Stimulated activated CD4-positive, alpha-beta T cell treated with anti-CD3 and anti-CD28 coated beads, Interleukin-15, amount 100 ng/mL, for 48 hours (primary cell): ENCODE measurements at places on chromosomes 5 and 9.

GRCh38 chr9:131204285-131204684, 72.0 kb downstream of the FAM78A start:
- DNase-seq, result no peak

- no peak for DNase-seq
Measured at GRCh38 chr5:72653586-72653985, 146.4 kb upstream of the ZNF366 start.

DNA sequence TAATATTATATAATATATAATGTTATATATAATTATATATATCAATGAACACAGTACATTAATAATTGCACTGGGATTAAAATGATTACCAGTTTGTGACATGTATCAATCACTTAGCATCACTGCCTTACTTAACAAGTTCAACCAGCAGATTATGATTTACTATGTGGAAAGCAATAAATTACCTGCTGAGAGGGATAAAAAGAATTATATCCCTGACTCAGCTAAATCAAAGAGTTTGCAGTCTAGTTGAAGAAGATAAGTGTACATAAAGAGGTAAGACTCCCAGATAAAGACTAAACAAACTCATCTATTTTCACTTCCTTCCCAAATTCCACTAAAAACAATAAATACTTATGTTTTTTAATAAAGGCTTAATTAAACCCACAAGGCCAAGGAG, 11.2 kb downstream of the PLAA start:
- DNase-seq, result no peak

GRCh38 chr9:107039542-107039941, 176.6 kb downstream of the ZNF462 start:
- no peak for DNase-seq

GRCh38 chr9:69594180-69594579, 78.0 kb downstream of the APBA1 start:
- DNase-seq, result no peak

GRCh38 chr5:40220260-40220659, 459.5 kb upstream of the PTGER4 start:
- no peak for DNase-seq

- no peak for DNase-seq
Measured at GRCh38 chr5:147753765-147754164, 28.8 kb downstream of the JAKMIP2 start.

GRCh38 chr5:6545036-6545693, 87.7 kb downstream of the NSUN2 start:
- DNase-seq, result no peak

DNA sequence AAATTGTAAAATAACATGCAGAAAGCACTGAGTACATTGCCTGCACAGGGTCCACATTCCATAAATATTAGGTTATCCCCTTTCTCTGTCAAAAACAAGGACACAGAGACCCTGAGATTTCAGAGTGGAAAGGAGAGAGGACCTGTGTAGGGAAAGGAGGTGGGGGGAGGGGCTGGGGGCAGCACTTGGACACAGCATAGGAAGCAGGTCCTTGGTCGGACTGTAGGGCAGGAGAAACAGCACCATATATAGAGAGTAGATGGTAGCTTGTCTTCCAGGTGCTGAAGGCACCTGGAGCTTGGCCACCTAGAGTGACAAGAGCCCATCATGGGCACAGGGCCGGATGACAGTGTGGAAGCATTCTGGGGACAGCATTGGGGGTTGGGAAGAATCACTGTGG, 2.4 kb downstream of the TPM2 start:
- DNase-seq, result no peak

DNA sequence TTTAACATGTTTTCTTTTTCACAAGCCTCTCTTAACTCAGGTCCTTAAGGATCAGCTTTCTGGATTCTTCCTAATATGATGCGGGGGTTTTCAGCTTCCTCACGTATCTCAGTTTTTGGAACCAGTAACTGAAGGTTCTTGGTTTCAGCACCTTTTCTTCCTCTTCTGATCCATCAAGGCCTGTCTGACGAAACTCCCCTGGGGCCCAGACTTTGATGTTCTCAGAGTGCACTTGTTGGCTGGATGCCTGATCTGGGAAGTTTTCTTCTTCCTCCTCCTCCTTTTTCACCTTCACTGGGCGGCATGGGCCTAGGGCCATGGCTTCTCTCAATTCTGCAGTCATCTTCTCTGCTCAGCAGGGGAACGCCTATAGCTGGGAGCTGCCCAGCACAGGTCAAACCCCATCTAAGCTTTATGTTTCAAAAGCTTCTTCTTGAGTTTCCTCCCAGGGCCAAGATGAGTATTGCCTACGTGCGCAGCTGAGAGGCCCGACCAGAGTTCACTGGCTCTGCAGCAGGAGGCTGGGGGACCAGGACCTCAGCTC, 44.8 kb downstream of the GHR start:
- no peak for DNase-seq

- DNase-seq, result no peak
Measured at GRCh38 chr5:96468956-96469355, 35.9 kb upstream of the PCSK1 start.

- peak; percentile 55 for DNase-seq
Measured at GRCh38 chr5:157603333-157604190, 28.0 kb upstream of the ADAM19 start.

DNA sequence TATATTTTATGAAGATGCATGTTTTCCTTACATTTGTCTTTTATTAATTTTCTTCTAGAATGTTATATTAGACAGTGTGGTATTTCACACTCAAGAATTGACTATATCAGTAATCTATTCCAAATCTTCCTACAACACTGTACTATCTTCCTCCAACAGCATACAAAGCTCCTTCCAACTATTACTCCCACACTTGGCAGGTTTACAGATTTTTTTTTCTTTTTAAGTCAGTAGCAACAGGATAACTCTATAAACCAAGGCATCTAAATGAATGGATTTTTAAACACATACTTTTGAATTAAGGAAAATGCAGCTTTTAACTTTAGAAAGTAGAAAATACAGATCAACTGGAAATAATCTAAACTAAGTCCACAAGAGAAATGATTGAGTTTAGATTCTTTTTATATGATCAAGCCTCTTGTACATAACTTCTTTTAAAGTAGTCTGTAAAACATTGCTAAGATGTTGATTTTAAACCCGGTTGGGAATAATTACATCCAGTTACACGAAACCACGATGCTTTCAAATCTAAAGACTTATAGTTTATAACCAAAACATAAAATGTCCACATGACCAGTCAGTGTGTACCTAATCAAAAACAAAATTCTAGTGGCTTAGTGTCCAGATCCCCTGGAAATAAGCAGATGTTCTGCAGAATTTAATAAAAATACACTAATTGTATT, 281.6 kb downstream of the ADAMTS6 start:
- DNase-seq, result no peak

DNA sequence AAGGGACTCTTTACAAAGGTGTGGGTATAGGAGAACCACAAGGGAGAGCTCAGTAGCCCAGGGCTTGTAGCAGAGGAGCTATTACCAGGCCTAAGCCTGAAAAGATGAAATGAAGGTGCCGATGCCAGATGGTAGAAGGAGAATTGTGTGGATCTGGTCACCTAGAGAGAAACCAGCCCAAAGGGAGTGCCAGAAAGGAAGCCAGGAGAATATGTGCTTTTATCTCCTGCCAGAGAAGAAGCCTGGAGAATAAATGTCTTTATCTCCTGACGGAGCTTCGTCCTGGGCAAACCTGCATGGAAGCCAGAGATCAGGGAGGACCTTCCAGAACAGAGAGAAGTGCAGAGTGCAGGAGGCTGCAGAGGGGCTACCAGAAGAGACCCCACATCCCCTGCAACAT, 142.6 kb downstream of the MED10 start:
- DNase-seq, result no peak

DNA sequence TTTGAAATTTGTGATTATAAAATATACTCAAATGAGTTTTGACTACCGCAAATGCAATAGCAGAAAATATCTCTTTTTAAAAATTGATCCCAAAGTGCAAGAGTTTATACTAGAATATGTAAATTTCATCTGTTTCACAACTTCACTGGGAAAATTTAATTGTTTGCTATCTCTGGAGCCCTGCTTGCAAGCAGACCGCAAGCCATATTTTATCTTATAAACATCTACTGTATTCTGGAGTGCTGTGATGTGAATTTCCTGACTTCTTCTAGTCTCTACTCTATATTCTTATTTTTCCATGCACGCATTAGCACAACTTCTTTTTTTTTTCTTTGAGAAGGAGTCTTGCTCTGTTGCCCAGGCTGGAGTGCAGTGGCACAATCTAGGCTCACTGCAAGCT, 98.7 kb downstream of the DROSHA start:
- no peak for DNase-seq

GRCh38 chr5:73729329-73729728, 103.3 kb downstream of the ARHGEF28 start:
- no peak for DNase-seq

- DNase-seq, result no peak
Measured at GRCh38 chr9:86721843-86722705, 225.2 kb downstream of the GAS1 start.

DNA sequence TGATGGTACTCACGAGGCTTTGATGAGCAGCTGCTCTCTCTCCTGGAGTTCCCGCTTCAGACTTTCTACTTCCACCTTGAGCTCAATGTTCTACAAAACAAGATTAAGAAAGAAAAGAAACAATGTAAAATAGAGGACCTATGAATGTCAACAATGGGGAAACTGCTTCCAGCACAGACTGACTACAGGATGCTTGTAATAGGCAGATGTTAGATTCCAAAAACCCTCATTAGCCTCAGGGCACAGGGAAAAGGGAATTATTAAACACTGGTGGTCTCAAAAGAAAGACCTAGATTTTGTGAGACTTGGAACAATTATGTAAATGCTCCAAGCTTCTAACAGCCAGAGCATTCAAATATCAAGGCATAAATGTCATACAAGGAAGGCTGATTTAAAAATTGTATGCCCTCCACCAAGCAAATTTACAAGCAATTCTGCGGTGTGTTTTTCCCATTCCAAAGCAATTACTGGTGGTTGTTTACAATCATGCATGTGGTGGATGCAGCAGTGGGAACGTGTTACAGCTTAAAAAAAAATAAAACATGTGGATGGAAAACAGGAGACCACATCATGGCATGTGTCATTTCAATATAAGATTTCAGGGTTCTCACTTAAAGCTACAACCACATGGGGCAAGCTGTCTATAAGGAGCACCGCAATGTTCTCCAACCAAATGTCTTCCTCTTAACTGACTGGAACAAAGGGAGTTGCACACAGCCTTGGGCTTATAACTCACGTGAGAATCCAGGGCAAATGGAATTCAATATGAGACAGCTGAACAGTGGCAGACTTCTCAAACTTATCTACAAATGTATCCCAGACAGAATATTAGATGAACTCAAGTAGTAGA, 34.0 kb downstream of the CDK5RAP2 start:
- no peak for DNase-seq

- DNase-seq, result no peak
Measured at GRCh38 chr5:60274747-60275146, 381.2 kb upstream of the PDE4D start.

DNA sequence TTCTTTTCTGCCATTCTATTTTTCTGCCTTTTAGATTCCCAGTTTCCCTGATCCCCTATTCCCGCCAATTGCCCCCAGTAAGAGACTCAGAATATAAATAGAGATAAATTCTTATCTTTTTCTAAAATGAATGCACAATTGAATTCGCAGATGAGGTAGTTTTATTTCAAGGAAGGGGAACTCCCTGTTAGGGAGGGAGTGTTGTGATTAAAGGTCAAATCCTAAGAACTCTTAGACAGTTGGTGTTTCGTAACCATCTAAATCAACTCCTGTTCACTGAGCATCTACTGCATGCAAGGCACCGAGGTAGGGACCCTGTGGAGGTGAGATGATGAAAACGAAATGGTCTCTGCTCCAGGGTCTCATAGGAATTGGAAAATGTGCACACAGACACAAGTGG, 7.7 kb upstream of the MAP3K1 start:
- no peak for DNase-seq

GRCh38 chr5:144596517-144596916, 425.8 kb downstream of the KCTD16 start:
- no peak for DNase-seq

DNA sequence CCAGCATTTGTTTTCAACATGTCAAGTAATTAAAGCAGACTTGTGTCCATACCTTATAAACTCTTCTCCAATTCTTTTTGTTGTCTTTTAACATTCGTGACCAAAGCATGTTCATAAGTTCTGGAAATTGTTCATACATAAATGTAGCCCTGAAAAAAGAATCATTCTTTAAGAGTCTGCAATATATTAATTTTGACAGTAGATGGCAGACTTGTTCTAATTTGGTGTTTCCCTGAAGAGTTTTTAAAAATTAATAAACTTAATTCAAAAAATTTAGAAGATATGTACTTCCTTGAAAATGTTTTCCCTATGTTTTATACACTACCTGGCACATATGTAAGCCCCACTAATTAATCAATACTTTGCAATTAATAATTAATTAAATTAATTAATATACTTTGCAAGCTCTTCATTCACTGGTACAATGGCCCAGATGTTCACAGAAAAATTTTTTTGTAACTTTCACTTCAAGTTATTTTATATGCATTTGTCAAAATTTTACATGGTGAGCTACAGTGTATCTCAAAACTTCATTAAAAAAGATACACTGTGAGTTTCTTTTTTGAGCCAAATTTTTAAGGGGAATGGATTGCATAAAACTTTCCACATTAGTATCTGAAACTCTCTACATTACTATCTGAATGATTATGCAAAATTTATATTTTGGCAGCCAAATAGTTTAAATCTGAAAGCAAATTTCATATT, 42.1 kb downstream of the CLINT1 start:
- no peak for DNase-seq

DNA sequence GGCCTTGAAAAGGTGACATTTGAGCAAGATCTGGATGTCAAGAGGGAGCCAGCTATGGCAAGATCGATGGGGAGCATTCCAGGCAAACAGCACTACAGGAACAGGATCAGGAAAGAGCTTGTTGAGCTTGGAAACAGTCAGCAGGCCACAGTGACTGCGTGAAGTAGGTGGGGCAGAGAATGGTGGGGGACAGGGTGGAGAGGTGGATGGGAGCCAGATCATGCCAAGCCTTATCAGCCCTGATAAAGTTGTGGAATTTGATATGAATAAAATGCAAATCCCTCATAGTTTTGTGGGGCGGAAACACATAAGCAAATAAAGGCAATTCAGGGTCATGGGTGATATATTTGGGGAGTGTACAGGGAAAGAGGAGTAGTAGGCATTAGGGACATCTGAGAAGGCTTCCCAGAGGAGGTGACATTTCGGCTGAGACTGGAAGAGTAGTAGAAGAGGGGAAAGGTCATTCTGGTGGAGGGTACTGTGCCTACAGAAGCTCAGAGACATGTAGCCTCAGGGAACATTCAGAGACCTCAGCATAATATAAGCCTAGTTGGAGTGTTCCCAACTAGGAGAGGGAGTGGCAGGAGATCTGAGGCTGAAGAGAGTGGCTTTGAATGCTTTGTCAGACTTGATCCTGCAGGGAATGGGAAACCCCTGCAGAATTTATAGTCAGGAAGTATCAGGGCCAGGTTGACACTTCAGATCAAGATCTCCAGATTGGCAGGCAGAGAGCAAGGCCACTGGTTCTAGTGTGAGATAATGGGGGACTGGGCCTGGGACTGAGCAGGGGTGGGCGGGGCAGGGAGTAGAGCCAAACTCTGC, 9.7 kb upstream of the CYSTM1 start:
- DNase-seq, result no peak

DNA sequence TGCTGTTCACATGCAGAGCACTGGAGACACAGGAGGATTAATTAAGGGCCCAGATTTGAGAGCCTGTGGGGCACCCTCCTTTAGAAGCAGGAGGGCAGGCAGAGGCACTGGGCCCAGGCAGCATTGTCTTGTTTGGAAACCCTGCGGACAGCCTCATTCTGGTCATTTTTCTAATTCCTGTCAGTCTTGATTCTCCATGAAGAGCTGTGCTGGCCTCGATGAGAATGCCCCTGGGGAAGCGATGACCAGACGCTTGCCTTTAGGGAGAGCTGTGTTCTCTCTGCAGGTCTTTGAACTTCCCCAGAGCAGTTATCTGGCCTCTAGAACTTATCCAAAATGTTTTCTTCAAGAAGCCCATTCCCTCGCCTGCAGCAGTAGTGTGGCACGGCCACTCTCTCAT, 117.8 kb upstream of the PTCH1 start:
- no peak for DNase-seq
